ENCODE measurements at places on chromosomes 1 and 21.
A peak's percentile ranks its signal among the peaks of the same experiment; 100 is the strongest.

DNA sequence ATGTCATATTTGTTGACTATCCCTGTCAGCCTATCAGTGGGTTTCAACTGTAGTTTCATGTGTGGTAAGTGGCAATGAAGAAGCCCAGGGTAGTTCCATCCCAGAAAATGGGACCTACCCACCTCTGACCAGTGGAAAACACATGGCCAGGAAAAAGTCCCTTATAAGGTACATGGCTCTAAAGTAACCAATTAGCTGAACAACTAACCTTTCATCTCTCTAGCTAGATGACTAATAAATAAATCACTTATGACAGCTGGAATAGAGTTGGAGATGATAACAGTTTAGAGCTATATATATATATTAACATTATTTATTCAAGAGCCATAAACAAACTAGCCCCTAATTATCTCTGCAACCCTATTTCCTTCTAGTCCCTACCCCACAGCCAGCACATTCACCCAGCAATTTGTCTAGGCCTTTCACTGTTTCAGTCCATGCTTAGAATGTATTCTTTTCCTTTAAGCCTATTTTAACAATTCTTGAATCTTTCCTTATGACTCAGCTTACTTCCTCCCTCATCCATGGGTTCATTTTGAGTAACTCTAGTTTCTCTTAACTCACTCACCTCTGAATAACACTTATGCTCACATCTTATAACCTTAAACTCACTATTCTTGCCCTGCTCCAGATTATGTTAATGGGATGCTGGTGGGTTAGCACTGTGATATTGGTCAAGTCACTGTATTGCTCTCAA is 83.7 kb downstream of the TNFSF18 start:
- DNase-seq = no peak

DNA sequence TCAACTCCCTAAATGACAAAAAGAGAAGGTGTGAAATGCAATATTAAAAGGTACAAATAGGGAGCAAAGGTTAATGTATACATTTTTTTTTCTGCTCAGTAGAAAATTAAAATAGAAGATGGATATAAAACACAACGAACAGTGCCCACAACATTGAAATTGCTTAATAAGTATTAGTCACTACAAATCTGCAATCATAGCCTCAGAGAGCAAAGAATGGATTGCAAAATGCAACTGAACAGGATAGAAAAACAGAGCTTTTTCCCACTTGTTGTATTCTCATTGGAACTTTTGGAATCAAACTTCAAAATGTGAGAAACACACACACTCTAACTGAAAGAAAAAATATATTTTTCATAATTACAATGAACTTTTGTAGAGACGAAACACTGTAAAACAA is 552.2 kb upstream of the NCAM2 start:
- DNase-seq = no peak

GRCh38 chr1:246508897-246509688 is 2.0 kb upstream of the SMYD3 start:
- no peak for DNase-seq

GRCh38 chr1:48930011-48930410 is 153.3 kb upstream of the BEND5 start:
- no peak for DNase-seq

DNA sequence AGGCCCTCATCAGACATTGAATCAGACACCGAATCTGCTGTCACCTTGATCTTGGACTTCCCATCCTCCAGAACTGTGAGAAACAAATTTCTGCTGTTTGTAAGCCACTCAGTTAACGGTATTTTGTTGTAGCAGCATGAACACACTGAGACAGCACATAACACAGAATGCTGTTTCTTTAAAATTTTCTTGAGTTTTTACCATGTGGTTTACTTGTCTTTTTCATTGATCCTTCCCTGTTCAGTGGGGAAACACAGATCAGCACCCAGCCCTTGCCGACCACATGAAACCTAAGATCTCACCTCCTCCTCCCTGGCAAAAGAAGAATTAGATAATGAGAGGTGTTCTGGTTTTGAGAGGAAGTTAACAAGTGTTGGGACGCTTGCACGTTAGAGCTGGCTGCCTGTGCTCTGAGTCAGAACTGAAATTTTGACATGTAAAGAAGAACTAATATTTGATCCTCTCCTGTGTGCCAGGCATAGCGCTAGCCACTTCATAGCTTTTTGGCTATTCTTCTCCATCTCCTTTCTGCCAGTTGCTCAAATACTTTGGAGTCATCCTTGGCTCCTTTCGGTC is 179.6 kb downstream of the DHRS3 start:
- DNase-seq = no peak

GRCh38 chr1:50976890-50977574 is 7.0 kb downstream of the CDKN2C start:
- DNase-seq = no peak

DNA sequence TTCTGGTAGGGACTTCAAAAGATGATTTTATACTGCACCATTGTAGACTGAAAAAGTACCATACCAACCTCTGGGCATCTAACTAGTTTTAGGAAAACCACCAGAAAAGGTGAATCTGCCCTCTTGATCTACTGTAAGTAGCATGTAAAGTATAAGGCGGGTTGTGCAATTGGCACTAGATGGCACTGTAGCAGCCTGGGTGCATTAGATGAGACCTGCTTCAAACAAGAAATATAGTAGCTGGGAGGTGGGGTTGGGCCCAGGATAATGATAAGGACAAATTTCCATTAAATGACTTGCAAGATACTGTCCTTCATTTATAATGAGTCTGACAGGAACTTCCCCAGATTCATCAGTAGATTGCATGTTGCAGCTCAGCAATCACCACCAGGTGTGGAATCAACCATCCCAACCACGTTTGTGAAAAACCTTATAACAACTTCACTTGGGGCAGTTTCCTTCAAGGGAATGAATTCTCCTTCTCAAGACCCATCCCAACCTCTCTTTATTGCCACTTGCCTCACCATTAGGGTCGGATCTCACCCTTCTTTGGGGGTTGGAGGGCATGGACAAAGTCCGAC is 37.3 kb upstream of the IL10 start:
- peak; percentile 66 for DNase-seq

DNA sequence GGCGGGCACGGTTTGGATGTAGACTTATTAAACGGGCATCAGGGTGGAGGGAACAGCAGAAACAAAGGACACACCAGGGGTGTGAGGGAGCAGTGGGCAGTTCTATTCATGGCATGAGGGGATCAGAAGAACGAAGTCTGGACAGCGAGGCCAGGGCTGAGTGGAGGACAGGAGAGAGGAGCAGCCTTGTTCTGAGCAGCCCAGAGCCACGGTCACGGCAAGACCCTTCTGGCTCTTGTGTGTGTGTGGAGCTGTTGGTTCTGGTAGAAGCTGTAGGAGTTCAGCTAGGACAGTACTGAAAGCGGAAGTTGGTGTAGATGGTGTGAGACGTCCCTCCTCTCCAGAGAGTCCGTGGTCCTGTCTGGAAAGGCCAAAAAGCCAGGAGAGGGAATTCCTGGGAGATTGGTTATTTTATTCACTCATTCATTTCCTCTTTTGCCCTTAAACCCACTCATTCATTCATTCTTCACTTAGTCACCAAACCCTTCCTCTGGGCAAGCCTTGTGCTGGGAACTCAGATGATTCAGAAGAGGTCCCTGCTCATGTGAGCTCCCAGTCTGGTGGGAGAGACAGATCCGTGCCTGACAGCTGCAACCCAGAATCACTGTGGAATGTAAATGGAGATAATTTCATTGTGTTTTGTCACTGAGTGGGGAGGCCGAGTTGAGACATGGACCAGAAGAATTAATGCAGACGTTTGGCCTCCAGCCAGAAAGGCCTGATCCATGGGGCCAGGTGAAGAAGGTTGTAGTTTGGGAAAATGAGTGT is 4.1 kb upstream of the ACOT11 start:
- no peak for DNase-seq

DNA sequence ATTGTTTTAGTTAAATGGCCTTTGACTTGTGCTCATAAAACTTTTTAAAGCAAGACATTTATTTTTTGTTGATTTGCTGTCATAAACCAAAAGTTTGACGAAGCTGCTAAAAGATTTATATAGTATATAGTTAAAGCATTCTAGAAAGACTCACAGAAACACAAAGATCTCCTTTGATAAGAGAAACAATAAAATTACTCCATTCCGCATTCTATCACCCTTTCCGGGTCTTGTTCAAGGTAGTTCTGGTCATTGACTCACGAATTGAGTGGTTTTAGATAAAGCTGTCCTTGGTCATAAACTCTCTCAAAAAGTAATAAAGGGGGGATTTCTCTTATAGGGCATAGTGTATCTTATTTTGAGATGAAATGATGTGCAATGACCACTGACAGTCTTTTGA is 1010.5 kb upstream of the NCAM2 start:
- DNase-seq = no peak

GRCh38 chr1:81157686-81158085 is 643.0 kb upstream of the ADGRL2 start:
- DNase-seq = no peak

DNA sequence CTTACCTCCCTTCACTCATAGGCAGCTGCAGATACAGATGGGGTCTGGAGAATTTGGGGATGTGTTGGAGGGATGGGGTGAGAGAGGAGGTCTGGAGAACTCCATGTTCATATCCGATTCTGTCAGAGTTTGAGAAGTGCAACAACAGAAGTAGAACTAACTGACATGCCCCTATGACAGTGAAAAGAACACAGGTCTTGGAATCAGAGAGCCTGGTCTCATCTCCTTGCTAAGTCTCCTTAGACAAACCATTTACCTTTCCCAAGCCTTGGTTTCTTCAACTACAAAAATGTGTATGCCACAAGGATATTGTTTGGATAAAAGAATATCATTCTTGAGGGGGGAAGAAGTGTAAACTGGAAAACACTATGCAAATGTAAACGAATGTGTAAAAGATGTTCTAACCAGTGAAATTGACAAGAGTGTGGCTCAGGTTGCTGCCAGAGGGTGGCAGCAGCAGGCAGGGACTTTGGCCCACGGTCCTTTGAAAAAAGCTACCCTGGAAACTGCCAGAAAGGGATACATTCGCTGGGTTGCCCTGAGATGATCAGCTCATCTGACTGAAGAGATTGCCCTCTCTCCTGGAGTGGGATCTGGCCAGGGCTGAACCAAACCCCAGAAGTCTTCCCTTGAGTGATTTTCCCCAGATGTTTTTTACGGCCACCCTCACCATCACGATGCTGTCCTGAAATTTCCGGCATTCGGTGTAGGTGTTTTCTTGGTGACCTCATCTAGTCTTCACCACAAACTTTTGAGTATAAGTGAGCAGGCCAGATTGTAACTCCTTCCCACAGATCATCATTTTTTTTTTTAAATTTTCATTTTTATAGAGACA is 17.0 kb upstream of the CD2 start:
- peak; percentile 58 for DNase-seq

GRCh38 chr1:61271412-61271789 is 189.0 kb downstream of the NFIA start:
- DNase-seq = no peak

DNA sequence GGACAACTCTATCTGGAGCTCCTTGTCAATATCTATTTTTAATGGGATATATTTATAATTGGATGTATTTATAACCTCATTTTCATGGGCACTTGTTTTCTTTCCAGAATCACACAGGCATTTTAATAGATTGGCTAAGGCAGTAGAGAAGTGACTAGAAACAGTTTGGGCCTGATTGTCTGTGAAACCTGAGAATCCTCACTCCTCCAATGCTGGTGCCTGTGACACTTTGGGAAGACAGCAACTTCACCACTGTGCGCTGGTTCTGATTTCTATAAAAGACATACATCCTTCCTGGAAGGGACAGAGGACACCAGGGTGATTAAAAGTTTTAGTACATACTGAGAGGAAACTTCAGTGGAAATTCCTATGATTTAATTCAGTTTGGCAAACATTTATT is 39.6 kb upstream of the RXRG start:
- no peak for DNase-seq

DNA sequence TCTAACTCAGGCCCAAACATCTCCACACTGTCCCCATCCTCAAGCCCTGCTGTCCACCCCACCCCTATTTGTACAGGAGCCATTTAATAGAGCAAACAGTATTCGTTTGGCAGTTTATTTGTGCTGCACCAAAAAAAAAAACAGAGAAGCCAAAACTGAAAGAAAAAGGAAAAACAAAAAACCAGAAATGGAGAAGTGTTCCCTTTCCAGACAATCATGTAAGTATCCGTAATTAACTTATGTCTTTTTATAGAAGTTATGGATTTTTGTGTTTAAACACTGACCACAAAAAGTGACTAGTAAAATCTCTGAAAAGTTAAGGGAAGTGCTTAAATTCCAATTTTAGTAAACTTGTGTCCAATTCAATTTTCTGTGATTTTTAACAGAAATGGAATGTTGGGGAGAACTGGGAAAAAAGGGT is 40.4 kb upstream of the ZBTB18 start:
- no peak for DNase-seq

- DNase-seq = no peak
Measured at GRCh38 chr1:43059640-43060574, 101.2 kb upstream of the SLC2A1 start.

DNA sequence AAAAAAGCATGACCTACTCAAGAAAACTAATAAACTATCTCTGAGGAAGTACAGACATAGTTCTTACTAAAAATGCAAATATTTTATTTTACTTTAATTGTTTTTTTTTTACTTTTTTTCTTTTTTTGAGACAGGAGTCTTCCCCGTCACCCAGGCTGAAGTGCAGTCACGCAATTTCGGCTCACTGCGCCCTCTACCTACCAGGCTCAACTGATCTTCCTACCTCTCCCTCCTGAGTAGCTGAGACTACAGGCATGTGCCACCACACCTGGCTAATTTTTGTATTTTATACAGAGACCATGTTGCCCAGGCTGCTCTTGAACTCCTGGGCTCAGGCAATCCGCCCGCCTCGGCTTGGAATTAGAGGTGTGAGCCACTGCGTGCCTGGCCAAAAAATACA is 1263.1 kb downstream of the KCNT2 start:
- no peak for DNase-seq

- no peak for DNase-seq
Measured at GRCh38 chr1:243394601-243395464, 139.0 kb downstream of the SDCCAG8 start.

DNA sequence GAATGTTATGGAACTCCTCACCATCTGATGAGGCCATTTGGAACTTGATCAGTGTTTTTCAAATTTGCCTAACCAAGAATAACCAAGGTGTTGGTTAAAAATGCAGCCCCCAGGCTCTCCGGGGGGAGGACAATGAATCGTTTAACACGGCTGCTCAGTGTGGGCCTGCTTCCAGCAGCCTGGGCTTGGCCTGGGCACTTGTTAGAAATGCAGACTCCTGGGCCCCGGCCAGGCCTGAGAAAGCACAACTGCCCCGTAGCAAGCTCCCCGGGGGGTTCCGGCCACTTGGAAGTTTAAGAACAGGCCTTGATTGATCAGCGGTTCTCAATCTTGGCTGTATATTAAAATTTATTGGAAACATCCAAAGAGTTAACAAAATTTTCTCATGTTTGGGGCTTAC is 22.8 kb upstream of the C2CD2 start:
- no peak for DNase-seq

DNA sequence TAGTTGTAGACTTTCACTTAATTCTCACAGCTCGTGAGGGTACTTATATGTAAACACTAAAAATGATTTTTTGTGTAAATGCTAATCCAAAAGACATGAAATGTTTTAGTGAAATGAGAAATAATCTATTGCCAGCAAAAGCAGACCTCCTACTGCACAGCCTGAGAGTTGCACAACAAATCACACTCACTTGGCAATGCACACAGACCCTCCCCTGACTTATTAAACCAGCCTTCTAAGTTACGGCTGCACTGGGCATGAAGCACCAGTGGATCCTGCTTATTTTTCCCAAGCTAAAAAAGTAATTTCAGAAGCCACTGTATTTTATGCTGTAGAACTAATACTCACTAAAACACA is 10.3 kb downstream of the ERRFI1 start:
- no peak for DNase-seq
